ENCODE measurements at places on chromosomes 1 and 21. TPM values are rescaled to one million over a fixed set of nuclear protein-coding genes. Genes with fewer than 3 reads are reported as not detected.

- H3K4me1 ChIP-seq: no peaks in the 10 kb centered on the region
- no peak overlapping the region for H3K4me3 ChIP-seq
- H3K27ac ChIP-seq: no peak overlapping the region
- H3K27me3 ChIP-seq: no peaks in the 10 kb centered on the region
These were observed 291.7 kb downstream of the PAPPA2 start for GRCh38 chr1:176754676-176755075.

DNA sequence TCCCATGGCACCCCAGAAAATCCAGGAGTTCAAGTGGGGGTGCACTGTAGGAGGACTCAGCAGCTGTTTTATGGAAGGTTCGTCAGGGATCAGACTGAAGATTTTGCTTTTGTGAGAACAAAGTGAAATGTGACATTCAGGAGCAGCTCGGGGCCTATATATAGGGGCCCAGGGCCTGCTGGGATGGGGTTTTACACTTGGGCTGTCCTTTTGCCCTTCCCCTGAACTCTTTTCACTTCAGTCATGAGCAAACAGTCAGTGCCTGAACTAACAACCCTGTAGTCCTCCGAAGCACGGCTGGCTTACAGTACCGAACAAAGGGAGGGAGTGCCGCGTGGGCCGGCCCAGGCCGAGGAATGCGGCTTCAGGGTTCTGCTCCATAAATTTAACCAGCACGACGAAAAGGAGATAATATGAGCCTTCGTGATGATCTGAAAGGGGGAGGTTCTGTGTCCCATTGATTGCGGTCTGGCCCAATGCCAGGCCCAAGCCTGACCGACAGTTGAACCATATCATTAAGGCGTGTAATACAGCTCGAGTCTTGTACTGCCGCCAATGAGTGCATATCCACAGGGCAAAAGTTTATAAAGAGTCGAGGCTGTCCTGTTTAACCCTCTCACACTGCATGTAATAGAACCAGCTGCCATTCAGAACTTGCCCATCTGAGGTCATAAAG lies 139.9 kb downstream of the DHRS3 start:
- peak overlapping the region; percentile 72 for H3K4me3 ChIP-seq
- H3K27me3 ChIP-seq: no peaks in the 10 kb centered on the region
- peak overlapping the region; percentile 85 for H3K27ac ChIP-seq
- DNase-seq: peak; percentile 94
- peaks cover 62% of the 10 kb centered on the region for H3K4me1 ChIP-seq
- peaks cover 17% of the 10 kb centered on the region for H3K36me3 ChIP-seq

- peaks cover 8% of the 10 kb centered on the region for H3K4me1 ChIP-seq
- no peaks in the 10 kb centered on the region for H3K27me3 ChIP-seq
- no peak for DNase-seq
- H3K36me3 ChIP-seq: peaks cover 16% of the 10 kb centered on the region
These were observed 27.0 kb downstream of the PCNX2 start for GRCh38 chr1:233268389-233269022.

DNA sequence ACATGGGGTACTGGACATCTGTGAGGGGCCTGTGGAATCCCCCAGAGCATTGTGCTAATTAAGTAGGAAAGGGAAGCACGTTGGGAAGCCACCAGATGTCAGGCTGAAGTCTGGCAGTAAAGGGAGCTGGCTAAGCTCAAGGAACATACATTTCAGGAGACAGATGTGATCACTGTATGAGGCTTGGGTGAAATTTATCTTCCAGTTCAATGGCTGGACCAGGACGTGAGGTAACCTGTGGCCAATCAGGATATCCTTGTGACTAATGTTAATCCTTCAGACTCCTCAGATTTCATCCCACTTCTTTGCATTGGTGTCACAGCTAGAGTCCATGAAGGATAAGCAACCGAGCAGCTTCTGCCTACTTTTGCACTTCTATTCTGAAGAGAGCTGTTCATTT lies 110.2 kb upstream of the APP start:
- H3K27ac ChIP-seq: no peak overlapping the region
- H3K27me3 ChIP-seq: peaks cover 1% of the 10 kb centered on the region
- no peak for DNase-seq
- H3K4me1 ChIP-seq: no peaks in the 10 kb centered on the region

- DNase-seq: no peak
- H3K4me1 ChIP-seq: no peaks in the 10 kb centered on the region
- no peak overlapping the region for H3K27ac ChIP-seq
These were observed 15.0 kb downstream of the NPR1 start for GRCh38 chr1:153693466-153693865.

DNA sequence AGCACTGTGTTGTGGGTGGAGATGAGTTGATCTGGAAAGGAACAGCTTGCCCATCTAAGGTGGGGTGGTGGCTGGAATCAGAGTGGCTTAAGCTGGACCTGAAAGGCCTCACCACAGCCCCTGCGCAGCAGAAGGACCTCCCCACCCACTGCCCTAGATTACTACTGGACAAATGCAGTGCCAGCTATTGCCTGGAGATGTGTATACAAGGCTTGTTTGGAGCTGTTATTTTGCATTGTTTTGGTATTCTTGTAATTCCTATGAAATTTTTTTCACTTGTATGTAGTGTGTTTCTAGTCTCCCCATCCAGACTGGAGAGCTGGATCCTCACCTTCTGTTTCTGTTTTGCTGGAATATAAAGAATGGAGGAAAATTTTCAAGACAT lies 1.3 kb upstream of the SLC30A1 start:
- peak overlapping the region; percentile 81 for H3K27ac ChIP-seq
- peaks cover 62% of the 10 kb centered on the region for H3K4me1 ChIP-seq
- H3K27me3 ChIP-seq: no peaks in the 10 kb centered on the region
- peaks cover 20% of the 10 kb centered on the region for H3K36me3 ChIP-seq

GRCh38 chr1:233656032-233656635 lies 42.2 kb downstream of the KCNK1 start:
- DNase-seq: no peak
- H3K4me1 ChIP-seq: no peaks in the 10 kb centered on the region
- no peak overlapping the region for H3K4me3 ChIP-seq
- no peak overlapping the region for H3K27ac ChIP-seq
- H3K27me3 ChIP-seq: peaks cover 2% of the 10 kb centered on the region

DNA sequence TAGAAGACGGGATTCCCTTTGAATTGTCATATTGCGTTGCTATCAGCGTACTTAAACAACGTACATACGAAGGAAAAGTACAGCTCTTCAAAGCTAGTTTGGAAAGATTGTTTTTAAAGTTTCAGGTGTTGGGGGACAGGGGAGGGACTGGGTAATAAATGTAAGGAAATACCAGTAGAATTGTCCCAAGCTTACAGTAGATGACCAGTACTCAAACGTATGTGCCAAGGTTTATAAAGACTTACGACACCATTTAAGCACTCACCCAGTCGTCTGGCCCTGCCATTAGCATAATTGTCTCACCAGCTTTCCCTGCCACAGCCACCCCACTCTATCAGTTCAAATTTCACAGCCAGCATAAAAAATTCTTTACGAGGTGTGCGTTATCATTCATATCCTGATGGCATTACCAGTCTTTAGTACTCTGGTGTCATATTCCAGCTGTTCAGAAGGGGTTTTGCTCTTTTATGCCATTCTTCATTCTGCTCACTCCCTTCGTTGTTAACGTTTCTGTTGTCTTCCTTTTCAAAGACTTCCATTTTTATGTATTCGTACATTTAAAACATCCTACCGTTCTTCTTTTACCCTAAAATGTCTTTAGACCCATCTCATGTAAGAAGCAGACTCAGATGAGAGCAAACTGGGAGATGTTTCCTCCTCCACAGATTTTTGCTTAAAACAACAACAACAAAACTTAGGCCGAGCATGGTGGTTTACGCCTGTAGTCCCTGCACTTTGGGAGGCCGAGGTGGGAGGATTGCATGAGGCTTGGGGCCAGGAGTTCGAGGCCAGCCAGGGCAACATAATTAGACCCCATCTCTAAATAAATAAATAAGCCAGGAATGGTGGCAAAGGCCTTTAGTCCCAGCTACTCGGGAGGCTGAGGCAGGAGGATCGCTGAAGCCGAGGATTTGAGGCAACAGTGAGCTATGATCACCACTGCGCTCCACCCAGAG lies 1.0 kb upstream of the HP1BP3 start:
- peaks cover 35% of the 10 kb centered on the region for H3K4me1 ChIP-seq
- H3K27ac ChIP-seq: peak overlapping the region; percentile 98
- H3K4me3 ChIP-seq: peak overlapping the region; percentile 93
- peaks cover 14% of the 10 kb centered on the region for H3K27me3 ChIP-seq
- H3K36me3 ChIP-seq: peaks cover 10% of the 10 kb centered on the region
- DNase-seq: peak; percentile 44

- no peak overlapping the region for H3K4me3 ChIP-seq
- no peaks in the 10 kb centered on the region for H3K36me3 ChIP-seq
- no peak for DNase-seq
- H3K4me1 ChIP-seq: no peaks in the 10 kb centered on the region
- peaks cover 3% of the 10 kb centered on the region for H3K27me3 ChIP-seq
These were observed 40.0 kb downstream of the ABCG1 start for GRCh38 chr21:42258885-42259407.

GRCh38 chr1:109269212-109269980 lies 13.5 kb downstream of the PSRC1 start:
- DNase-seq: no peak
- no peaks in the 10 kb centered on the region for H3K36me3 ChIP-seq
- no peak overlapping the region for H3K27ac ChIP-seq
- peaks cover 18% of the 10 kb centered on the region for H3K4me1 ChIP-seq
- H3K27me3 ChIP-seq: peaks cover 2% of the 10 kb centered on the region

DNA sequence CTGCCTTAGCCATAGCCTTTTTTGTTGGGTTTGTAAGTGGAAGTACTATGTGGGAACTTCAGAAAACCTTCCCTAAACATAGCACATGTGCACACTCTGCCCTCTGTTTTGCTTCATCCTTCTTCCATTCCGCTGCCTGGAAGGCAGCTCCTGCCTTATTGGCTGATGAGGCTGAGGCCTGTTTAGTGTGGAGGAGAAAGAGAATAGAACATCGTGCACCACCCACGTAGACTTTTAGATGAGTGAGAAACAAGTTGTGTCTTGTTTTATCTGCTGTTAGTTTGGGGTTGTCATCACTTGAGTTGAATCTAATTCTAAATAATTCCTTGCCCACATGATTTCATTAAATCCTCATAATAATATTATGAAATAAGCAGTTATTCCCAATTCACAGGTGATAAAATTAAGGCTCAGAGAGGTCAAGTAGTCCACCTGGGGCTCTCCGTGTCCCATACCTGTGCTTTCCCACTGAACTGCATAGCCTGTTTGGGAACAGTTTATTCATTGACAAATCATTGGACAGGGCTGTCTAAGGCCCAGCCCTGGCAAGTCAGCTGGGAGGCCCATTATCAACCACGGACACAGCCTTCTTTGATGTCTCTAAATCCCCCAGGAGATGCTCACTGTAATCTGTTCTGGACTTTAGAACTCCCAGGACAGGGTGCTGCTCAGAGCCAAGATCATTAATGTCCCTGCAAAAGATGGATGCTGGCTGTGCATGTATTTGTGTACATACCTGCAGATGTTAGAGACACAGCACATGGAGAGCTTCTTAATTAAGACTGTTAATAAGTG lies 93.0 kb downstream of the ABCA4 start:
- H3K4me1 ChIP-seq: peaks cover 18% of the 10 kb centered on the region
- peaks cover 5% of the 10 kb centered on the region for H3K27me3 ChIP-seq
- no peaks in the 10 kb centered on the region for H3K36me3 ChIP-seq
- H3K27ac ChIP-seq: no peak overlapping the region
- H3K4me3 ChIP-seq: no peak overlapping the region

PHGDH gene
- total RNA-seq: 64.4 TPM

SLAMF6 gene
- total RNA-seq: not detected

DNALI1 gene
- 1.7 TPM for total RNA-seq

GCSAML gene
- not detected for total RNA-seq

PLPPR4 gene
- total RNA-seq: 0.53 TPM

LAMC2 gene
- 2.4 TPM for total RNA-seq
